ENCODE measurements at places on chromosomes 2 and 18.

DNA sequence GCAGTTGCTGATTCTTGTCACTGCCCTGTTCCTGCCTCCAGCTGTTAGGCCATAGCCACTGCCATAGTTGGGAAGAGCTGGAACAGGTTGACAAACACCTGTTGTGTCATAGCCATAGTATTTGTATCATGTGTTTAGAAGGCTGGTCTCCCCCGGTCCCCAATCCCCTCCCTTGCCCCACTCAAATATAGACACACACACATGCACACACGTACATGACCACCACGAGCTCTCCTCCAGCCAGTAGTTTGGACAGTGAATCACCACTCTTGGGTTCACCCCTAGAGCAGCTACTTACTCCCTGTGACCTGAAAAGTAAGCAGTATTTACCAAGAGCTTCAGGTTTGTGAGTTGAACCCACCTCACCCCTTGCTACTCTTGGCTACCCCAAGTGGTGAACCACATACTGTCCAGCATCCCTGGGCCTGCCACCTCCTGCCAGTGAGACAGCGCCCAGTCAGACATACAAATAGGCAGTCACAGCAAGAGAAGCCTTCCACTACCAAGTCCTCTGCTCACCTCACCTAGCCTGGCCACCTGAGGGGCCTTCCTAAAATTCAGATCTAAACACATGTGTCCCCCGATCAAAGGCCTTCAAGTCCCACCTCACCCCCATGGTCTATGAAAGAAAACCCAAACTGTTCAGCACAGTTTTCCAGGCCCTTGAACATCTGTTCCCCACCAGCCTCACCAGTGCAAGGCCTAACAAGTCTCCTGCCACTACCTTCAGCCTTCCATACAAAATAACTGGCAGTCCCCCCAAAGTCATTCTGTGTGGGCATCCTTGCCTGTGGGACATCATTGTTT lies 7.1 kb downstream of the PCBP1 start:
- no peak for DNase-seq

DNA sequence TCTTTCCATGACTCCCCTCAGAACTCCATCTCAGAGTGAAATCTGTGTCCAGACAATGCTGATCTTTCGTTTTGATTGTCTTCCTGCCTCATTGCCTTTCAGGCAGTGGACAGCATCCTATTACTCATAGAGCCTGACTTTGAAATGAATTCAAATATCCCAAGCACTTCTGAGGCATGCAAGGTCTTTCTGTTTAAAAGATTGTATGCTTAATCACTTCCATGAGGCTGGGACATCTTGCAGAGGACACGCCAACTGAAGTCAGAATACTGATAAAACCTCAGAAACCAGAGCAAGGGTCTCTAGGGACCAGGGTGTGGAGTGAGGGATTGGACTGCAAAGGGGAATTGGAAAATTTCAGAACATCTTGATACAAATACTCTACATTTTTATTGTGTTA lies 836.5 kb upstream of the ID2 start:
- DNase-seq: peak; percentile 90

DNA sequence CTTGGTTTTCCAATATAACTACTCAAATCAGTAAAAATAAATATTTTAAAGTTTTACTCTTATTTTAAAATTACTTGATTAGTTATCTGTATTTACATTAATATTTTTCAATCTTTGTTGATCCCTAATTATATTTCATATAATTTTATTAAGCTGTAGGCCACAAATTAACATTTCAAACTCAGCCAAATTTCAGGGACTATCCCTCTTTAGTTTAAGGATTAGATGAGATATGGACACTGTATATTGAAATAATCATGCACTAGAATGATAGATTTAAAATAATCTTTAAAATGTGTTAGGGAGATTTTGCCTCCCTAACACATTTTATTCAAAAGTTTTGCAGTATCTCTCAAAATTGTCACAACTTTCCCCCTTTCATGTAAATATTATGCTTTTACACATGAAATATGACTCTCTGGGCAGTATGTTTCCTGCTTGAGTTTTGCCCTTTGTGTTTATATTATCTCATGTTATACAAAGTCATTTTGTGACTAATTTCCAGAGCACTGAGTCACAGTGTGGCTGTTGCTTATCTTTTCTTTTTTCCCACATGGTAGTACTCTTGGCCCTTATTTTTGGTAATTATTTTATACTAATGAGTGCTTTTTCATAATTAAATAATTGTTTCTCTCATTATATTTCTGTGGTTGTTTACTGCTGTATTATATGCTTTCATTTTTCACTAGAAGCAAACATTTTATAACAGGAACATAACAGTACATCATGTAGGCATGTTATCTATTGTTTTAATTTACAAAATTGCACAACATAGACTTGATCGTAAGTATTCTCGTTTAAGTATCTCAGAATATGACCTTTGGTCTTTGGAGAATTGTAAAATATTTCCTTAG lies 1.2 kb downstream of the TFPI start:
- peak; percentile 91 for DNase-seq

GRCh38 chr2:33763671-33764310 lies 164.7 kb upstream of the FAM98A start:
- no peak for DNase-seq

- no peak for DNase-seq
These were observed 328.4 kb downstream of the DYSF start for GRCh38 chr2:71781695-71782228.

DNA sequence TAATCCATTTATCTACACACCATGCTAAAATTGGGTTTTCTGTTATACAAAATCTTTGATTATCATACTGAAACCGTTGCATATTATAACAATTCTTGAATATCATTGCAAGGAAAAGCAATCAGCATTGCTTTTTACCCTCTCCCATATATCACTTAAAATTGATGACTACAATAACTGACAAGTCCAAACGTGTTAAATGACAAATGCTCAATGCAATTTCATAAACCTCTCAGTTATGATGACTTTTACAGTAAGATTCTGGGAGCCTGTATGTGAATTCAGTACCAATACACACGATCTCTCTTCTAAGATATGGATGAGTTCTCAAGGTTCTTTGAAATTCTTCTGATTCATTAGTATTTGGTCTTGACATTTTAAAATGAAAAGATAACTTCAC lies 368.5 kb upstream of the TRIB2 start:
- no peak for DNase-seq

- no peak for DNase-seq
These were observed 32.0 kb upstream of the AGAP1 start for GRCh38 chr2:235461763-235462414.

DNA sequence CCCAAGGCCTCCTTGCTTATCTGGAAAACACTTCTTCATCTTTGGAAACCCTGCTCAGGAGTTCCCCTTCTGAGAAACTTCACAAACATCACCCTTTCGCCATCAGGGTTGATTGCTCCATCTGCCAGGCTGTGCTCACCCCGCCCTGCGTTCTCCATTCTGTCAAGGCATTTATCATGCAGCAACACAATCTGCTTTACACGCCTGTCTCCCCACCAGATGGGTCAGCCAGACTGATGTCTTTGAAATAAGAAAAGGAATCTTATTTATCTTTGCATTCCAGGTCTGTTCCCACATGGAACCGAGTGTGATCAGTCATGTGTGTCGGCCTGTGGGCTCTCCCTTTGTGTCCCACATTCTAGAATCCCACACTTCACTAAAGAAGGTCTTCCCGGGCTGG lies 110.0 kb upstream of the ARL4C start:
- DNase-seq: no peak

DNA sequence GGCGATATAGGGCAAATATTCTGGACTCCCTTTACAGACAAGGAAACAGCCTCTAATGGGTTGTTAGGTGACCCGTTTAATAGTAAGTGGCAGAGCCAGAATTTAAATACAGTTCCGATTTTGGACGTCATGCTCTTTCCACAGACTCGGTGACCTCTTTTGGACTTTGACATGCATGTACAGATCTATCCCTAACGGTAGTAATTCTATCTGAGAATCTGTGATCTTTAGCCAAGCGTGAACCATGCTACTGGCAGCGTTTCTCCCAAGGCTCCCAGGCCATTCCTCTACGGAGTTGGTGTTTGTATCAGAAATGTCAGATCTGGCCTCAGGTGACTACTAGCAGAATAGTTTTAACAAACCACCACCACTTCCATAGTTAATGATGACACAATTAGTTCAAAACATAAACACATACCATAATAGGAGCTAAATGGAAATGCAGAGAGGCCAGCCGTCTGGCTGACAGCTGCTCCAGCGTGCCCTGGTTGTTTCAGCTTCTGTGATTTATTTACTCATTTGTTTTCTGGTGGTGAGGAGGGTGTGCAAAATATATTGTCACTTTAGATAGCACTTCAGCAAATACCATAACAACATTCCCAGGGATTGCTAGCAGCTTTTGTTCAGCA lies 304.6 kb upstream of the LYPD1 start:
- no peak for DNase-seq

GRCh38 chr2:198375083-198375410 lies 570.7 kb downstream of the PLCL1 start:
- DNase-seq: no peak

DNA sequence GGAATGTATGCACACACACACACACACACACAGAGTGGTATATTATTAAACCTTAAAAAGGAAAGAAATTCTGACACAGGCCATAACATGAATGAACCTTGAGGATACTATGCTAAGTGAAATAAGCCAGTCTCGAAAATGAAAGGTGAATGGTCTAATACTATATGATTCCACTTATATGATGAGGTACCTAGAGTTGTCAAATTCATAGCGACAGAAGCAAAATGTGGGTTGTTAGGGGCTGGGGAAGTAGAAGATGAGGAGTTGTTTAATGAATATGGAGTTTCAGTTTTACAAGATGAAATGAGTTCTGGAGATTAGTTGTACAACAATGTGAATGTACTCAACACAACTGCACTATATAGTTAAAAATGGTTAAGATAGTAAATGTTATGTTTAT lies 118.1 kb downstream of the ABCA12 start:
- no peak for DNase-seq

DNA sequence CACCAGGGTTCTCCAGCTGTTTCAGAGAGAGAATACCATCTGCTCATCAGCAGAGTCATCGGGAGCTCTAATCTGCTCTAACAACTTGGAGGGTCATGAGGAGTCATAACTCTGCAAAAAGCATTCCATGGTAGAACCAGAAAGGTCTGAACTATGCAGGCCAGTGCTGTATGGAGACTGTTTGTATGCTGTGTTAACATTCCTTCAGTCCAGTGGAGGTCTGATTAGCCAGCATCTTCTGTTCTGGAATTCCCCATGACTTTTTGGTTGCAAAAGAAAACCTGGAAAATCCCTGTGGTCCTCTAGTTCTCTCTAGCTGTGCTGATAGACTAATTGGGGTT lies 9.4 kb upstream of the ITGB6 start:
- peak; percentile 89 for DNase-seq

DNA sequence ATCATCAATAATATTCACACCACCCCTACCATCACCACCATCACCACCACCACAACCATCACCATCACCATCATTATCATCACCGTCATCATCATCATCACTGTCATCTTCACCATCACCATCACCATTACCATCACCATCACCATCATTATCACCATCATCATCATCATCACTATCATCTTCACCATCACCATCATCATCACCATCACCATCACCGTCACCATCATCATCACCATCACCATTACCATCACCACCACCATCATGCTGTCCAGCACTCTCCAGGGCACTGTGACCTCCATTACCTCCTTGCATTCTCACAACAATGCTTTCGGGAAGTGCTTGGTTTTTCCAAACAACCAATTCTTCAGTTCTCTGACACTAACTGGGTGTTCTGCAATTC lies 13.1 kb upstream of the TEX44 start:
- no peak for DNase-seq

DNA sequence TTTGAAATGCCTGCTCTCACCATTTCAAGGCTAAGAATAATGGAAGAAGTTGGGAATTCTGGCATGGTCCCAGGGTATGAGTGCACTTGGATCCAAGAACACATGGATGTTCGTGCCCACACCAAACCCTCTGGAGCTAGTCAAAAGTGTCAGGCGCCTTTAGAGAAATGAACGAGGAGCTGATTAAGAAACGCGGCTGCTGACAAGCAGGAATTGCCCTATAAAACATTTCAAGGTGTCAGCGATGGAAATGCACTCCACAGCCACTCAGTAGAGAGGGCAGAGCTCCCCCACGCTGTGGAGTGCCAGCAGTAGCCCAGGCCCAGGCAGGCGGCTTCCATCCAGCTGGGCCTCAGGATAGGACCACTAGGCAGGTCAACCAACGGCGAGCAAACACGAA lies 213.7 kb downstream of the TTC32 start:
- DNase-seq: no peak

DNA sequence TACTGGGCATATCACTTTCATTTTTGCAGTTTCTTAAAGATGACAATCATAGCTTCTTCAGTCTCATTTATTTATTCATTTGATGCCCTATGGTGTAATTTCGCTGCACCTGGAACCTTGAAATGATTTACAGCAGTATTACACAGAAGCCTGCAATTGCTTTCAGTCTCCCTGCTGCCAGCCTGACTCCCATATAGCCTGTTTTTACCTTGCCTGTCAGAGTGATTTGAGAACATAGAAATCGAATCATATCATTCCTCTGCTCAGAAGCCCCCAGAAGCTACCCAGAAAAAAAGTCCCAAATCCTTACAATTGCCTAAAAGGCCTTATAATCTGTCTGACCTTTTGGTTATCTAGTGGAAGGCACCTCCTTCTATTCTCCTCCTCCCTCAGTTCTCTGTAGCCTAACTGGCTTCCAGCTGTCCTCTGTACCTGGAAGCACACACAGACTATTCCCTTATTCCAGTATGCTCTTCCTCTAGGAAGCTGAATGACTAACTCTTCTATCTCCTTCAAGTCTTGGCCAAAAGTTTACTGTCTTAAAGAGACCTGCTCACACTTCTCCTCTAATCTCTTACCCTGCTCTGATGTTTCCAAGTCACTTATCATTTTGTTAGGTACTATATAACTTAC lies 12.6 kb downstream of the SCN3A start:
- no peak for DNase-seq

- no peak for DNase-seq
These were observed 27.2 kb downstream of the CABLES1 start for GRCh38 chr18:23162473-23162872.

DNA sequence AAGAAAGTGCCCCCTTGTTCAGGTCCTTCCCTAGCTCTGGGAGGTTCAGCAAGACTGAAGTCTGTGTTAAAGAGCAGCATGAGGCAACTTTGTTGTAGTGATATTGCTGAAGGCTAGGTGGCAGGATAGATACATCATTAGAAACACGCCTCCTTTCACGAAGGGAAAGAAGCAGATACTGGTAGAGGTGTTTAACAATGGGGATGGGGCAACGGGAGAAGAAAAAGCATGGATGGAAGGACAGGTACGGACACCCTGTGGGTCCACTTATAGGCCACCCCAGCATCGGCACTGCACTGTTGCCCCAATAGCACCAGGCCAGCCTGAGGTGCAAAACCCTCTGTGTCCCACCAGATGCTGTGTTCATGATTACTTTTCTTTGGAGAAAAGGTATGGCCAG lies 3.5 kb upstream of the IGFBP5 start:
- peak; percentile 71 for DNase-seq

GRCh38 chr18:80238651-80239260 lies 8.6 kb downstream of the PARD6G start:
- DNase-seq: no peak
